NK-92 treated with Interleukin-12 subunit alpha and Interleukin-12 subunit beta, amount 100 ng/mL, for 24 hours (cell line): ENCODE measurements at places on chromosomes 12 and 14.

DNA sequence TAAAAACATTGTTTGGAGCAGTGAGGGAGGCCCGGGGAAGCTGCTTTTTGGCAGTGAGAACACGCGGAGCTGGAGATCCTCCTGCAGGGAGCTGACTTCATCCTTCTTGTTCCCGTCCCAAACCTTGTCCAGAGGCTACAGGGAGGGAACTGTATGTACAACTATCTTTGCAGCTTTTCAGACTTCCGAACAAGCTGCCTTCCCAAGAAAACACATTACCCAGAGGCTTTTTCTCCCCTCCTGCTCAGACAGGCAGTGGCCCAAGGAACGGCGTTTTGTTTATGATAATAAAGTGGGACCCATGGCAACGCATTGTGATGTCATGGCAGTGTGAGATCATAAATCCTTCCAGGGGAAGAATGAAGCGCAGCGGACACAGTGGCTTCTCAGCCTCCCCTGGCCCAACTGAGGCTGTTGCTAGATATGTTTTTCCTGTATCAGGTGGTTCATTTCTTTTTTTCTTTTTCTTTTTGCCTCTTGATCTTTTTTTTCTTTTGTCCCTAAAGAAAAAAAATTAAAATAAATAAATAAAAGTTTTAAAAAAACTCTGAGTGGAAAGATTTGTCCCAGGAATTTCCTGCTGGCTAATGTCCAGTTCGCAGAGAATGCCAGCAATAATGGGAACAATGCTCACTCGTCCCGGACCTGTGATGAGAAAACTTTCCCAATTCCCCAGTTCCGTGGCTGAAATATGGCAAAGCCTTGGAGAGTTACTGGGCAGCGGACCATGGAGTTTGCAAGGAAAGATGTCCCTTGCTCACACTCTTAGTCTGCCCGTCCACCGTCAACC lies 103.4 kb upstream of the MAP1LC3B2 start:
- no peak for DNase-seq

DNA sequence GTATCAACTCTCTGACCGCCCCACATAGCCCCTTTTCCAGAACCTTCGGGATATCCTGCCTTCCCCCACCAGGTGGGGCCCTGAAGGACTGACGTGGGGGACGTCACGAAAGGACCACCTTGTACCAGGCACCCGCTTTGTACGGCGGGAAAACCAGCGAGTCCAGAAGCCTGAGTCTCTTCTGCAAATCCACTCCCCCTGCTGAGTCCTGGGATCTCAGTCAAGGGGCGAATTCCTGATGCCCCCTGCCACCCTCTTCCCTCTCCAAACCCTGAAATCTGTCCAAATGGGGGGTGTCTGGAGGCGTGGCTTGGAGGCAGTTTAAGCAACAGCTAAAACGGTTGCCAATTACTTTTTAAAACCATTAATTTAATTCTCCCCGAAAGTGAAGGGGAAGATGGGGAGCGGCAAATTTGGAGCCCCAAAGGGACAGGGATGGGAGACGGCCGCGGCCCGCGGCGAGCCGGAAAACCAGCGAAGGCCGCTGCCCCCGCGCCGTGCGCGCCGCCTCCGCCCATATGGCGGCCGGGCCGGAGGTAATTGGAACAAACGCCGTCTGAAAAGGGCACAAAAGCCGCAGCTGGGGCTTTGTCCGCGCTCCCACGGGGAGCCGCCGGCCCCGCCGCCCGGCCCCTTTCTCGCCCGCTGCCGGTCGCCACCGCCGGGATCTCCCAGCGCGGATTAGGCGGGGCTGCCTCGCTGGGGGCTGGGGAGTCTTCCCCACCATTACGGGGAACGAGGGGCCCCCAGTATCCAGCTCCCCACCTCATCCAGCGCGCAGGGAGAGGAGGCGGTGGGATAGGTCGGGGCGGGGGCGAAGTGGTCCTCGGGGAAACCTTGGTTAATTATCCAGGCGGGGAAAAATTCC lies 6.6 kb downstream of the LHX5 start:
- DNase-seq, result no peak

- DNase-seq, result no peak
Observed at GRCh38 chr14:32934881-32935633, 3.6 kb upstream of the NPAS3 start.

- DNase-seq, result no peak
Observed at GRCh38 chr14:65485516-65485915, 73.0 kb downstream of the FUT8 start.

- no peak for DNase-seq
Observed at GRCh38 chr12:19234981-19235871, 105.7 kb downstream of the PLEKHA5 start.

DNA sequence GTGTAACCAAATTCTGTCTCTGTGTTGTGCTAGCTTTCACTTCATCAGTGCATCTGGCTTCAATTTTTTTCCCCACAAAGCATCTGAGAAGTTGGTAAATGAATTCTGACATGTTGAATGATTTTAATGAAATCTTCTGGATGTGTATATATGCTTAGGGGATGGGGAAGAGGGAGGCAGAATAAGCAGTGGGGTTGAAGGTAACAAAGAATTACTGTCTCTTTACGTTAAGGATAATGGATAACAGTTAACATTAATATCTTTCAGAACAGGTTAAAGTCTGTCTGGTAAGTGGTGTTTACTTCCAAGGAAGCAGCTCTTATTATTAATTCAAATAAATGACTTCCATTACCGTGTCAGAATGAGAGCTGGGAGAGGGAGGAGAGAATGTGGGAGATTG lies 261.7 kb downstream of the ERC1 start:
- no peak for DNase-seq

- no peak for DNase-seq
Observed at GRCh38 chr12:50799908-50800307, 36.0 kb downstream of the ATF1 start.

DNA sequence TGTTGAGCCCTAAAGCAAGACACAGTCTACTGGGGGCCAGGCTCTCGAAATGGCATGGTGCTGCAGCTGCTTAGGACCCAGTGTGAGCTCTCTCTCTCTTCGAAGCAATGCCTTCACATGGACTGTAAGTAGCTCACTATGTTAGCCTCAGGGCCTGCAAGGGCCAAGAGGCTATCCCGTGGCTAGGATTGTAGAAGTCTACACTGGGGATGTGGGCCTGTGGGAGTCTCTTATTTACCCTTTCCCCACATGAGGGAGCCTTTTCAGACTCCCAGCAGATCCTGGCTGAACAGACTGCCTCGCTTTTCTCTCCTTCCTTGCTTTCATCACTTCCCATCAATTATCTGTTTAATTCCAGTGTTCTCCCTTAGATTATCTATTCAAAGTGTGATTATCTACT lies 101.4 kb downstream of the GPR65 start:
- no peak for DNase-seq

- no peak for DNase-seq
Observed at GRCh38 chr12:76976777-76977382, 88.5 kb downstream of the E2F7 start.

DNA sequence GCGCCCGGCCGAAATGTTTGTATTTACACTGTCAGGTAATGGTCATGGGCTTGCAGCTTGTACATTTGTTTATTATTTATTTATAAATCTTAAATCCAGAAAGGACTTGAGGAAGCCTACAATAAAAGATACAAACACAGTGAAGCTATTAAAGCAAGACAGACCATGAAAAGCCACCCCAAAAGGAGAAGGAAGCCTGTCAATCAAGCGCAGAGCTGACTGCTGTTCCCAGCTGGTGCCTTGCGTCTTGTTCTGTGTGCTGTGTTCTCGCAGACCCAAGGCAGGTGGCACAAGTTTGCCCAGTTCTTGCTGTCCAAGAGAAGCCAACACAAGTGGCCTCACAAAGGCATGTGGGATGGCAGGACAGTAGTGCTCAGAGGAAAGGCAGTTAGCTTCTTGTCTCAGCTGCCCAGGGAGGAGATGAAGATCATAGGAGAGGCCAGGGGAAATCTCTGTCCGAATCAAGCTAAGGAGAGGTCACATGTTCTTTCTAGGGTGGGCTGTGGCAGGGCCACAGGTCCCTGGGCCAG lies 73.2 kb downstream of the SLC25A47 start:
- DNase-seq, result no peak

- no peak for DNase-seq
Observed at GRCh38 chr12:636632-637031, 26.6 kb downstream of the NINJ2 start.

DNA sequence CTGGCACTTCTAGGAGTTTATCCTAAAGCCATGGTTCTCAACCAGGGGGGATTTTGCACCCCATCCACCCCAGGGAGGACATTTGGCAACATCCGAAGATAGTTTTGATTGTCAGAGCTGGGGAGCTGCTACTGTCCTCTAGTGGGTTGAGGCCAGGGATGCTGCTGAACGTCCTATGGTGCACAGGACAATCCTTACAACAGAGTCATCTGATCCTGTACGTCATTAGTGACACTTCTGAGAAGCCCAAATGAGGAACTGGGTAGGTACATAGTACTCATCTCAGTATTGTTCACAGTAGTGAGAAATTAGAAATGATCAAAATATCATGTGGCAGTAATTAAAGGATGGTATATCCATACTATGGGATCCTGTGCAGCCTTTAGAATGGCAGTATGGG lies 185.1 kb downstream of the CHST11 start:
- no peak for DNase-seq

GRCh38 chr12:7439579-7440505 lies 4.1 kb downstream of the CD163L1 start:
- DNase-seq, result no peak

GRCh38 chr12:57242691-57243454 lies 8.1 kb downstream of the STAC3 start:
- no peak for DNase-seq

GRCh38 chr14:35963209-35963608 lies 137.1 kb downstream of the BRMS1L start:
- no peak for DNase-seq

DNA sequence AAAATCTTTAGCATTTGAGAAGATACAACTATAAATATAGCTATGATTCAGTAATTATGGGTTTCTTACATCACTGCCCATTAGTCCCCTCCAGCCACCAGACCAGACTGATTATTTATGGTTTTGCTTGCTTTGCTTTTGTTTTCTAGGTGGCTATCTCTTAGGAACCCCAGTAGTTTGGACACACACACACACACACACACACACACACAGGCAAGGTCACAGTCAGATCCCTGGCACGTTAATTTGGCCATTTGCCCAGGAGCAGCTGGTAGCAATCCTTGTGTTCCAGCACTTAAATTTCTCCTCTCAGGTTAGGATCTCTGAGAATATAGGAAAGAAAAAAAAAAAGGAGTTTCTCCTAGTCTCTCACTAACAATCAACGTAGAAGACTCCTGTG lies 90.2 kb upstream of the RESF1 start:
- DNase-seq, result no peak

DNA sequence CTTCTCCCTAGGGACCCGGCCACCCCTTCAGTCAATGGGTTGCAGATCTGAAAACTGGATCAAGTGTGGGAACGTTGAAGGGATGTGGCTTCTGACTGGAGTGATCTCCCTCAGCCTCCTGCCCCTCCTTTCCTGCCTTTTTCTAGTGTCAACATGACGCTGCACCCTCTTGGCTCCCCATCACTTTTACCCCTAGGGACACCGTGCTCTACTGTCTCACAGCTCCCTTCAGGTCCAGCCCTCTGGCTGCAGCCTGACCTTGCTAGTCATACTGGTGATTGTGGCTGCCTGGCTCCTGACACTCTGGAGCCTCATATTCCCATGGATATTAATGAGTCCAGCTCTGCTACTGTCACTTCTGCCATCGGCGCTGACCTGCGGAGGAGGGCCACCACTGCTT lies 51.5 kb upstream of the RASSF3 start:
- no peak for DNase-seq
